ENCODE measurements at places on chromosomes 1 and 21.

DNA sequence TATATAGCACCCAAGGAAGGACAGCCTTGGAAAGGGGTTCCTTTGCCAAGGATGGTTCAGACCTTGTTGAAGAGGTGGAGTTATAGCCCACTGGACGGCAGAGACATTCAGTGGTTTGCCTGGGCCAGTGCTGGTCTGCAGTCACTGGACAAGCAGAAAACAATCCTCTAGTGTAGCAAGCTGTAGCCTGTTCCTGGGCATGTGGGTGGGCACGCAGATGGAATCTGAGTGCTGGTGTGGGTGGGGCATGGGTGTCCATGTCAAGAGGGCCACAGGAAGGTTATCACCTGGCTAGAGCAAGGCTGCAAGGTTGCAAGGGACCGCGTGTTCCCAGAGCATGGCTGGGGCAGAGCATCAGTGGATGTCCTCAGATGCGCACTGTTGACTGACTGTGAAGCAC is 244.7 kb downstream of the PTPRU start:
- no peak for DNase-seq

DNA sequence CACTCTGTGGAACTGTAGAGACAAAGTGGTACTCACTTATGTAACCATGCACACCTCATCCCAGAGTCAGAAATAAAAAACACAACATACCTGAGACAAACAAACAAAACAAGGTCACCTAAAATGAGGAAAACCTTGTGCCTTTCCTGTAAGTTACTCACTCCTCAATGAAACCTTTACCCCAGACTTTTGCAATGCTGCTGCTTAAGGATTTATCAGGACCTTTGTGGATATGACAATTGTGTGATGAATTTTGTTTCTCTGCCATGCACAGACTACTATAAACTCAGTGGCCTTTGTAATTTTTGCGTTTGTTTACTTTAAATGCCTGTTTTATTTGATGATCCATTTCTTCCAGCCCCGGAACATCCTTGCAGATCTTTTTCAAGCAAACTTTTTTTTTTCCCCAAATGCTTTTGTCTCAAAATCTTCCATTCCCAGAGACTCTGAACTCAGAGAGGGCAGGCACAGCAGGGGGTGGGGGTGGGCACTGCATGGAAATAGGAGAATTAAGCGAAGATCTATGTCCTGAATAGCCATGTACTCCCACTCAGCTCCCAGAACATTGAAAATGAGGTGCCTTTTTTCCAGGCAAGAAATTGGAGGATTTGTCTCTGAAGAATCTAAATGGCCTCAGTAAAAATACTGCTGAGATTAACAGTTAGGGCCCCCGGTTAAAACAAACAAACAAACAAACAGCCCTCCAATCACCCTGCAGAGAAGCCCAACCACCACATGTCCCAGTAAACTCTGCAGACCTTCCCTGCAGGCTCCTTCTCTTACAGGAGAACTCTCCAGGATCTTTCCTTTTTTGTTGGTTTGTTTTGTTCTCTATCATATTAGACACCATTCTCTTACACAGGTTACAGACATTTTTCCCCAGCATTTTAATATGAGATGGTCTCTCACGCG is 22.6 kb upstream of the SIM2 start:
- DNase-seq = no peak

GRCh38 chr21:27240839-27241238 is 274.0 kb upstream of the ADAMTS5 start:
- no peak for DNase-seq

GRCh38 chr1:6822530-6823359 is 37.5 kb downstream of the CAMTA1 start:
- DNase-seq = no peak

GRCh38 chr1:37932759-37933158 is 14.1 kb downstream of the INPP5B start:
- DNase-seq = no peak

Data from vagina (tissue), 2 donors.